ENCODE measurements at places on chromosomes 5 and 9. TPM values are rescaled to one million over a fixed set of nuclear protein-coding genes. Genes with fewer than 3 reads are reported as not detected.

NDST1 gene
- 91.4 TPM for total RNA-seq

SHOC1 gene
- total RNA-seq = not detected

CSF1R gene
- total RNA-seq = 21.6 TPM

INSYN2B gene
- 0.21 TPM for total RNA-seq

PCDHB6 gene
- total RNA-seq = 0.82 TPM

LRRC19 gene
- total RNA-seq = not detected

TMEM232 gene
- total RNA-seq = 3.8 TPM

C5orf63 gene
- 3.4 TPM for total RNA-seq

TAS2R1 gene
- total RNA-seq = not detected

BARX1 gene
- 15.2 TPM for total RNA-seq
